Activated naive CD4-positive, alpha-beta T cell treated with Interleukin-2 at 50 U/mL for 16 hours (primary cell): ENCODE measurements at places on chromosomes 3 and 15.

DNA sequence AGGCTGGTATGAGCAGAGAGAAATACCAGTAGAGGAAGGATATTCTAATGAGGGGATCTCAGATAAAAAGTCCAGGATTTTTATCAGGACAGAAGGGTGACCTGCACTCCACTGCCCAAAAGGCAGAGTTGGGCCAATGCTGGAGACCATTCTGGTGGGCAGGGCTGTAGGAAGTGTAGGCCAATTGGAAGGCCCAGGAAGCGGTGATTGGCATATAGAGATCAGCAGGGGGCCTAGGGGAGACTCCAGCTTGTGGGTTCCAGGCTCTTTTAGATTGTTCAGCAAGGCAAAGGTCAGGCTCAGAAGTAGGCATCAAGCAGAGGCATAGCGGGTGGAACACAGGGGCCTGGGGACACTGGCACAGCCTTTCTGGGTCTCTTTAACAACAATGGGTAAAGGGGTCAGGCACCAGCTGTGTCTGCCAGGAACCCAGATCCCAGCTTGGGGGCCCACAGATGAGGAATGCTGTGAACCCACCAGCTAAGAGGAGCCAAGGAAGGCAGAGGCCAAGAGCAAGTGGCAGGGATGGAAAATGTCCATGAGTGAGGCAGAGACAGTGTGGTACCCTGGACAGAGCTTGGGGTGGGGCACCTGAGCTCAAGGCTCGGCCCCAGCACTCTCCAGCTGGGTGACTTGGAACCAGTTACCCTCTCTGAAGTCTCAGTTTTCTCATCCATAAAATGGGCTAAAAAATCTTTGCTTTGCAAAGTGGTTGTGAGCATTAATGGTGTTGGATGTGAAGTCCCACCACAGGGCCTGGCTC lies 27.0 kb upstream of the RASGRF1 start:
- DNase-seq: no peak

DNA sequence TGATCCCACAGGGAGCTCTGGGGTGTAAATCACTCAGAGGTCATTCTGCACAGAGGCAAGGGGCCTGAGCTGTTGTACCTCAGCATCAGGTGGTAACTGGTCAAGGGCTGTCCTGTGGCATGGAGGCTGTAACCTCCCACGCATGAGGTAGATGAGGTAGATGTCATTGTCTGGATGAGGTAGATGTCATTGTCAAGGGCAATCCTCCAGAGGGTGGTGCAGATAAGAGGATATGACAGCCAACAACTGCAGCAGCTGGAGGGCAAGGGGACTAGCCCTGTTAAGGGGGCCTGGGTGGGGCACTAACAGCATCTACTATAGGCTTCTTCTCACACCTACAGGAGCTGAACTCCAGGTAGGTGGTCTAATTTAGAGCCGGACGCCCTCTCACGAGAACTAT lies 55.6 kb downstream of the THRB start:
- no peak for DNase-seq

- DNase-seq: no peak
Observed at GRCh38 chr3:87873136-87873535, 185.7 kb downstream of the CGGBP1 start.

DNA sequence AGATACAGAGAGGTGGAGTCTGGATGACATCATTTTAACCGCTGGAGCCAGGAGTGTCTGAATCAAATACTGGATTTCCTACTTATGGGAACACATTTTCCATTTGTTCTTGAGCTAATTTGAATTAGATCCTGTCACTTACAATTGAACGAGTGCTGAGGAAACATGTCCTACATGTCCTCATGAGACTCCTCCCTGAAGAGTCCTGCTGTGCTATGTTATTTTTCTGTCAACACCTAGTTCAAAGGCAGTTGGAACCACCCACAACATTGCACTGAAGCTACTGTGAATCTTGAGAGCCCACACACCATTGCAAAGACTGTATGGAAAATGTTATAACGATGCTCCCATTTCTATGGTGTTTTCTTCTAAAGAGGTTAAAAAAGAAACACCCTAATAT lies 123.5 kb upstream of the CRBN start:
- DNase-seq: no peak

DNA sequence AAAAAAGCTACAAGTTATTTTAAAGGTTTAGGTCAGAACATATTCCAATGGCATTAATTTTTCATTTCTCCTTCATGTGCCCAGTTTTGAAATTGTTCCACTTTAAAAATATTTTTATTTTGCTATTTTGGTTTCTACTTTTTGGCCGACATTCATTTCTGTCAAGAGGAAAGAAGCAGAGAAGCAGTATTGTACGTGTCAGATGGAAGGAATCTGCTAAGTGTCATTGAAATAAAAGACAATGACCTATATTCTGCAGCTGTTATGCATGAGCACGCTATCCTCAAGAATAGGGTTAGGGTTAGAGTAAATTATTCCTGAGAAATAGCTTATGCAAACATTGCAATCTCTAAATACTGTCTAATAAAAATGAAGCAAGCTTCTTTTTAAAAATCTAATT lies 941.7 kb downstream of the TUSC7 start:
- no peak for DNase-seq

- no peak for DNase-seq
Observed at GRCh38 chr15:99536422-99537040, 29.3 kb upstream of the MEF2A start.

DNA sequence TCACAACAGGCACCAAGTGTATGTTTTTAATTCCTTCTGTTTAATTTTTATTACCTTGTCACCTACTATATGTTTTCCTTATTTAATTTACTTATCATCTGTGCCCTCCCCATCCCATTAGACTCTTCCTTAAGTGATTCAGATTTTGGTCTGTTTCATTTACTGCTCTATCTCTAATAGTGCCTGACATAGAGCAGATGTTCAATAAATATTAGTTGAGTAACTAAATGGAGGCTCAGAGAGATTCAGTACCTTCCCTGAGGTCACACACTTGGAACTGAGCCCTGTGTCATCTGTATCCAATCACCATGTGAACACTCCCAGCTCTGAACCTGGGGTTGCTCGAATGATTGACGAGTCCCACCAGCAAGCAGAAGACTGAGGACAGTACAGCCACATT lies 318.1 kb upstream of the WNT5A start:
- no peak for DNase-seq

- DNase-seq: no peak
Observed at GRCh38 chr15:80301472-80301871, 49.5 kb upstream of the CTXND1 start.

DNA sequence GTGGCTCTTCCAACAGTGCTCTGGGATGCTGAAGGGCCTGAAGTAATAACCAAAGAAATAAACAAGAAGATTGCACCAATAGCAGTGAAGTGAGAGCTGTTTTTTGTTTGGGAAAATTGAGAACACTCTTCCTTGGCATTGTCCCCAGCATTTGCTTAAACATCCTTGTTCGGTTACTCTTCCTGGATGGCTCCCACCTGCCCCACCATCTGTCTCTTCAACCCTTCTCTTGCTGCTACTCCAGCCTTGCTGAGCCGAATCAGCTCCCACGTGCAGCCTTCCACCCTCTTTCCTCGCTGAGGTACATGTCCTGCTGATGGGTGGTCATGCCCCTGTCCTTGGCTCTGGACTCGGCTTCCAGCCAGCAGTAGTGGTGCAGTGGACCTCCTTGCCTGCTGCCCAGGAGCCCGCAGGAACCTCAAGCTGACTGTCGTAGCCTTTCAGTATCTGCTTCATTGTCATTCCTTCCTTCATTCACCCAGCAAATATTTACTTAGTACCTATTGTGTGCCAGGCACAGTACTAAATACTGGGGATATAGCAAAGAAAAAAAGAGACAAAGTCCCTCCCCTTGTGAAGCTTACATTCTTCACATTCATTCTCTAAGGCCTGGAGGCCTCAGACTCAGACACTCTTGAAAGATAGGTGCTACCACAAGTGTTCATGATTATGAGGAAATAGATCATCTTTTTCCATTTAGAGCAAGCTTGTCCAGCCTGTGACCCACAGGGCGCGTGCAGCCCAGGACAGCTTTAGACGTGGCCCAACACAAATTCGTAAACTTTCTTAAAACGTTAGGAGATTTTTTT lies 17.1 kb upstream of the VILL start:
- DNase-seq: no peak

GRCh38 chr15:99097441-99098410 lies 7.2 kb upstream of the SYNM start:
- DNase-seq: no peak

DNA sequence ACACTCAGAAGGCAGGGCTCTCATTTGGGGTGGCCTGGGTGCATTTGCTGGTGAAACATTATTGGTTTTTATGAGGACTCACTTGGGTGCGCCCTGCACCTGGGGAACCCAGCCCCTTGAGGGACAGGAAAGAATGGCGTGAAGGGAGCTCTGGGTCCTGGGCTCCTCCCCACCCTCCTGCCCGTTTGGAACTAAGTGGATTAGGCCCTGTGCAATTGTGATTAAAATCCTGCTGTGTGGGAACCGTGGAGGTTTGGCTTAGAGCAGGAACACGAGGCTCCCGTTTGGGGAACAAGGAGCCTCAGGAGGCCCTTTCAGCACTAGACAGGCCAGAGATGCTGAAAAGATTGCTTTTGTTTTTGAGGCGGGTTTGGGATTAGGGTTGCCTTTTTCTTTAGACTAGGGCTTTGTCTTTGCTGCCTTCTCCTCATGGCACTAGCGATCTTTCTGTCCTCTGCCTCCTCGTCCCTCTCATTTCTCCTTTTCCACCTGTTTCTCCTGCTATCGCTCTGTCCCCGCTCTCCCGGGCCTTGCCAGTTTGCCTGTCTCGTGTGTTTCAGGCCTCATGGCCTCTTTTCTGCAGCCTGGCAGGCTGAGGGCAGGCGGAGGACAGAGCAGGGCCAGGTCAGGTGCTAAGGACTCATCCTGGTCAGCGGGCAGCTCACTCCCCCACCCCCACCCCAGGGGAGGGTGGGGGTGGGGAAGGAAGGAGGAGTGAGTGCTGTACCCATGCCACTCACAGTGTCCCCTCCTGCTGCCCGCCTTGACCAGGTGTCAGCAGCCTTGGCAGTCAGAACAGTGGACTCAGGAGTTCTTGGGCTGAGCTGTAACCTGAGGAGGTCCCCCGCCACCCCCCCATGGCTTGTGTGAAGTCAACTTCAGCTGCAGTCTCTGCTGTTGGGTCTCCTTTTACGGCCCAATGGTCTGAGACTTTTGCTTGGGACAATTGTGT lies 8.6 kb downstream of the MAPKAPK3 start:
- DNase-seq: no peak

- DNase-seq: no peak
Observed at GRCh38 chr3:130787422-130788068, 40.9 kb upstream of the PIK3R4 start.

- DNase-seq: no peak
Observed at GRCh38 chr3:12148183-12148940, 10.3 kb downstream of the TIMP4 start.

GRCh38 chr3:128009952-128010846 lies 42.0 kb upstream of the SEC61A1 start:
- DNase-seq: no peak

- DNase-seq: no peak
Observed at GRCh38 chr3:8954938-8955763, 8.1 kb downstream of the RAD18 start.

DNA sequence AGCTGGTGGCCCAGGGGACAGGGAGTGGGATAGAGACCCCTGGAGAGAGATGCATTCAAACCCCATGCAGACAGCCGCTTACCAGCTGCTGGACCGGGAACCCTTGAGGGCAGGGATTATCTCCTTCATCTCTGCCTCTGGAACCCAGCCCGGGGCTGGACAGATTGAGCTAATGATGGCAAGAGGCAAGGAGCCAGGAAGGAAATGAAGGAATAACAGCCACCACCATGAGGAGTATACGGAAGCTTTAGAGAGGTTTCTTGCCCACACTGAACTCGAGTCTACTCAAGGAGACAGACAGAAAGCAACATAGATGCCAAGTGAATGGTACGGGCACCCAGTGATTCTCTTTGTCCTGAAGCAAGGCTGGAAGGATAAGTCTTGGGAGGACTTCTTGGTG lies 23.2 kb downstream of the HAPLN3 start:
- DNase-seq: no peak

DNA sequence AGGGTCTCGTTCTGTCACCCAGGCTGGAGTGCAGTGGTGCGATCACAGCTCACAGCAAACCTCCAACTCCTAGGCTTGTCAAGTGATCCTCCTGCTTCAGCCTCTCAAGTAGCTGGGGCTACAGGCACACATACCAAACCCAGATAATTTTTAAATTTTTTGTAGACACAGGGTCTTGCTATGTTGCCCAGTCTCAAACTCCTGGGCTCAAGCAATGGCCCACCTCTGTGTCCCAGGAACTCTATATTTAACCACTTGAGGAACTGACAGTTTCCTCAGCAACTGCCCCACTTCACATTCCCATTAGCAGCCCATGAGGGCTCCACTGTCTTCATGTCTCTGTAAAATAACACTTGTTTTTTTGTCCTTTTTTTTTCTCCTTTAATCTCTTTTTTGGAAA lies 68.4 kb downstream of the TAMM41 start:
- DNase-seq: no peak

DNA sequence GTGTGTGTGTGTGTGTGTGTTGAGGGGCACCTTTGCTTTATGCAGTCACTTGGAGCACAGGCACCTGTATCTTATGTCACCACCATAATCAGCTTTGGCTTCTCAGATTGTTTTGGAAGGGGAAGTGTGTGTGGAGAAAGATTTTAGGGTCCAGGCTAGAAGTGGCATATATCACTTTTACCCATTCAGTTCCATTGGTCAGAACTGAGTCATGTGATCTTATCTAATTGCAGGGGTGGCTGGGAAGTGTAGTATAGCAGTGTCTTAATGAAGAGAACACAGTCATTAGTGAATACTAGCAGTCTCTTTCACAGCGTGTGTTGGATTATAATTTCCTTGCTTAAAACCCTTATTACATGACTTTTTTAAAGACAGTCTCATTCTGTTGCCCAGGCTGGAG lies 20.6 kb downstream of the NCK1 start:
- DNase-seq: no peak
